D341Med (cell line): ENCODE measurements at places on chromosomes 12 and 14.

DNA sequence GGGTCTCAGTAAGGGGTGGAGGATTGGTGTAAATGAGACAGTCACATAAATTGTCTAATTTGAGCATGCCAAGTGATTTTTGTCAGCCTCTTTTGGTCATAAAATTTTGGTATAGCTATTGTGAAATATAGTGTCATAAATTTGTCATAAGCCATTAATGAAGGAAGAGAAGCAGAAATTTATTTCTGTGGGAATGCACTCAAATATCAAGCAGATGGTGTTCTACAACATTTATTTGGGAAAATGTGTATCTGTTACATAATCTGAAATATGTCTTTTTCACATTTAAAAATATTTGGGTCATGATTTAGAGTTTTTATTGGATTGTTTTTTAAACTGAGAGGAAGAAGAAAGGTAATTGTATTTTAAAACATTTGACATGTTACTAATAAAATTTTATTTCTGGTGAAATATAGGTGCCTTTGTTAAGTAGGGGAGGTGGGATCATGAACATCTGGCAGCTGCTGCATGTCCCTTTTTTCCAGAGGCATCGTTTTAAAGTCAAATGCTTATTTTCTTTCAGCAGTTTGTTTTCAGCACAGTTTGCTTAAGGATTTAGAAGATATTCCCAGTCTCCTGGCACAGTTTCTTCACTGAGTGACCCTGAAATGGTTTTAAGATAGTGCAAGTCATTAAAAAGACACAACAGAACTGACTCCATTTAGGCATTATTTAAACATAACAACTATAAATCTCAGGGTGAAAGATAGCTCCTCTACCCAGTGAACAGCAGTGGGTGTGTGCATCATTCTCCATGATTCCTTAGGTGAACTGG is 371.7 kb downstream of the SNAPC1 start:
- no peak for DNase-seq

GRCh38 chr12:60529261-60529660 is 933.4 kb downstream of the SLC16A7 start:
- DNase-seq = no peak

DNA sequence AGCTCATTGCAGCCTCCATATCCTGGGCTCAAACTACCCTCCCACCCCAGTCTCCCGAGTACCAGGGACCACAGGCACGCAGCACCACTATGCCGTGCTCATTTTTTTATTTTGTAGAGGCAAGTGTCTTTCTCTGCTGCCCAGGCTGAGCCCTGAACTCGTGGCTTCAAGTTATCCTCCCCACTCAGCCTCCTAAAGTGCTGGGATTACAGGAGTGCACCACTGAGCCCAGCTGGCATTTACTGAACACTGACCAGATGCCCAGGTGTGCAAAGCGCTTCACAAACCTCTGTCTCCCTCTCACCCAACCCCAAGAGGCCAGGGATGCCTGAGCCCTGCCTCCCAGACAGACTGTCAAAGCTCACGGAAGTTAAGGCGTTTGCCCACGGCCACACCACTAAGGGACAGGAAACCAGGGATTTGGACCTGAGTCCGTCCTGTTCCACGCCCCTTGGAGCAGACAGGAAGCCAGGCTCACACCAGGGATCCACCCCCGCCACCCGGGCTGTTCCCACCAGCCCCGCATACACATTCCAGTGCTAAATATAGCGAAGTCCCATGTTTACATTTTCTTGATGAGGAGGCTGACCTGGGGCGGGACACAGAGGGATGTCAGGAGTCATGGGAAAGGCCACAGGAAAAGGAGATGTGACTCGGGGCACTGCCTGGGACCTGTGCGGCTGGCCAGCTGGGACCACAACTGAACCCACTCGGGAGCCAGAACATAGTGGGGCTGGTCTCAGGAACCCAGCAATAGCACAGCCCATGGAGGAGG is 51.2 kb downstream of the TESC start:
- DNase-seq = no peak

GRCh38 chr12:132747896-132748295 is 13.7 kb downstream of the ANKLE2 start:
- no peak for DNase-seq

GRCh38 chr12:88970740-88971139 is 381.6 kb downstream of the DUSP6 start:
- DNase-seq = no peak

DNA sequence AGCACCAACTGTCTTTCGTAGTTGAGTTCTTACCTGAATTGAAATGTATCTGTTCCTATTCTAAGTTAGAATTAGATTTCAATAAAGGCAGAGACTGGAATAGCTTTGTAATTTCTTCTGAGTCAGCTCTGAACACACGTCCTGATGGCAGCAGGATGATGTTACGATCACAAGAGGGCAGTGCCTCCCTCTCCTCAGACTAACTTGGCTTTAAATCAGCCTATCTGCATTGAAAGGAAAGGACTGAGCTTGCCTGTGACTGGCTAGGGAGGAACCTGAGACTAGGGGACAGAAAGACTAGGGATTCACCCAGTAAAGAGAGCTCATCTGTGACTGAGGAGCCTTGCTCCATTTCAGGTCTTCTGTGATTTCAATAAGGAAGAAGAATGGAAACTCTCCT is 323.7 kb upstream of the OR4E1 start:
- DNase-seq = no peak

DNA sequence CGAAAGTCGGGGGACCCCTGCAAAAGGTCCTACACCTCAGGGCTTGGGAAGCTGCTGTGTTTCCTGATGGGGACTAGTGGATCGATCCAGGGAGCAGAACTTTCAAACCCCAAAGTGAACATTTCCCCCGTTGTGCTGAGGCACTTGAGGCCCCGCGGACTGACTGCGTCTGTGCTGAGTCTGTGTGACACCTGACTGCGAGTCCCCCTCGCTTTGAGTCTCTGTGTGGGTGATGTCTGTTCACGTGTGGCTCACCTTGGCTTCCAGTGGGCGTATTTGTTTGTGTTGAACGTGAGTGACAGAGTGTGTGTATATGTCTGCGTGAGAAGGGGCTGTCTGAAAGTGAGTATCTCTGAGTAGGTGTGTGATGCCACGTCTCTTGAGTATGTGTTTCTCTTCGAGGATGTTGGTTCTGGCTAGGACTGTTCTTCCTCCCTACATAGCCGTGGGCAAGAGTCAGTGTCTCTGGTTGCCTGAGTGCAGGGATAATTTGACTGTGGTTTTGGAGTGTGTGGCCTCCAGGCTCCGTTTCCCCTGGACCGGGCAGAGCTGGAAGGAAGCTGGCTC is 1.3 kb downstream of the TEAD4 start:
- DNase-seq = peak; percentile 53

- no peak for DNase-seq
Measured at GRCh38 chr14:64612021-64612380, 62.2 kb downstream of the PPP1R36 start.

DNA sequence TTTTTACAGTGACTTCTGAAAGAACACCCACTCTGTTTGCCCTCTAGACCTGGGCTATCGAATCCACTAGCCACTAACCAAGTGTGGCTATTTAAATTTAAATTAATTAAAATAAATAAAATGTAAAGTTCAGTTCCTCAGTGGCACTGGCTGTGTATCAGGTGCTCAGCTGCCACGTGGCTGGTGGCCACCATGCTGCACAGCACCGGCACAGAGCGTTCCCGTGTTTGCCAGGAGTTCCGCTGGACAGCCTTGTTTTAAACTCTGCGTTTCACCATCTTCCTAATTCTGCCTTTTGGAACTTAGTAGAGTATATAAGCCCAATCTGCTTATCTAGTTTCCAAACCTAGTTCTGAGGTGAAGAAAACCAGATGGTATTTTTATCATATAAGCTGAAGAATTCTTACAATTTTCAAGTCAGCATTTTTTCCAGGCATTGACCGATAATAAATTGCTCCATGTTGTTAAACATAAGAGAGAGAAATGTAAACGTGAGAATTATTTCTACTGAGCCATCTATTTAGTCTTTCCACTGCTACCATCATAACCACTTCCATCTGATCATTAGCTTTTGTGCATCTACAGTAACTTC is 339.0 kb downstream of the CACNA1C start:
- DNase-seq = no peak

GRCh38 chr14:38847161-38847560 is 255.9 kb downstream of the SEC23A start:
- DNase-seq = no peak

DNA sequence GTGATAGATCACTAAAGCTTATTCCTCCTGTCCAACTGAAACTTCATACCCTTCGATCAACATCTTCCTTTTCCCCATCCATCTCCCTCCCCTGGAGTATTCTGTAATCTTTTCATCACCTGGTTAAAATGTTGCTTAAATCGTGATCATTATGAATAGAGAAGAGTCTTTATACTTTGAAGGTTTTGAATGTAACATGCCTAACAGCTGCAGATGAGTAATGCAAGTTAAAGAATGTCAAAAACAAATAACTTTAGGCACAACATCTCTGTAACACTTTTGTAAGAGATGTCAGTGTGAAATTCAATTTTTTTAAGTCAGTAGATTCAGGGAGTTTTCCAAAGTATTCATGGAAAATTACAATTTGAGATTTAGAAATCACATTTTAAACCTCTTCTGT is 25.0 kb downstream of the RXYLT1 start:
- no peak for DNase-seq

DNA sequence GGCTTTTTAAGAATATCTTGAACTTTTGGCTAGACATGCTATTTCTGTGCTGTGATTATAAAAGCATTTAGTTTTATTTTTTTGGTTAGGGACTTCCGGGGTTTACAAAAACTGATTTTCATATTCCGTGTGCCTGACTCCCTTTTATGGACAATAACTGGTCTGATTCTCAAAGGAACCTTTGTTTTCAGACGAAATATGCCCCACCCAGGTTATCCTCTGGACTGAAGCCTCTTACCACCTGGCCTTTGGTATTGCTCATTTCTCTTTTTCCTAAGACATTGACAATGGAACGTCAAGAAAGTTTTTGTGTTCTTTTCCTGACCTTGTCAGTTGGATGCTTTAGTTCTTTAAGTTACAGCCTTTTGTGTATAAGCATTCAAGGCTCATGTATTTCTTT is 10.8 kb downstream of the TIGAR start:
- no peak for DNase-seq

- DNase-seq = no peak
Measured at GRCh38 chr12:117080661-117081144, 18.5 kb downstream of the TESC start.

- no peak for DNase-seq
Measured at GRCh38 chr12:124385219-124385969, 90.5 kb downstream of the RFLNA start.

GRCh38 chr12:46390881-46391280 is 18.3 kb upstream of the SLC38A2 start:
- no peak for DNase-seq

DNA sequence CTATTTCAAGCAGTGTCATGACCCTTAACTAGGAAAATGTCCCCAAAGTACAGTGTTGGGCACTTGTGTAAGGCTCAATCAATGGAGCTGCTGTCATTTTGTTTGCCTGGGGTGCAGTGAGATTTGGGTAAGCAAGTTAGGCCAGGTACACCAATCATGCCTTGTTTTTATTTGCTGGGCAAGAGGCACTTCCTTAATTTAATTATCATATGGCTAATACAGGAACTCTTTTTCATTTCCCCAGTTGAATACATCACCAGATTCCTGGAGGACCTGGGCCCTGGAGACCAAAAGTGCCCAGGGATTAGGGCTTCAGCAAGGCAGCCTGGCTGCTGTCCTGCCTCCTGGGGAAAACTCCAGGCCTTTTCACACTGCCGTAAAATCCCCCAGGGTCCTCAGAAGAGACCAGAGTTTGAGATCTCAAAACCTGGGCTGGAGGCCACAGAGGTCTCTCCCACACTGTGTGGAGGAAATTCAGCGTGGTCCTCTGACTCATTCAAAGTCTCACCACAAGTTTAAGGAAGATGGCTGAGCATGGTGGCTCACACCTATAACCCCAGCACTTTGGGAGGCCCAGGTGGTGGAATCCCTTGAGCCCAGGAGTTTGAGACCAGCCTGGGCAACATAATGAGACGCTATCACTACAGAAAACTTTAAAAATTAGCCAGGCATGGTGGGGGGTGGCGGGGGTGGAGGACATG is 28.4 kb upstream of the FOXN3 start:
- no peak for DNase-seq

DNA sequence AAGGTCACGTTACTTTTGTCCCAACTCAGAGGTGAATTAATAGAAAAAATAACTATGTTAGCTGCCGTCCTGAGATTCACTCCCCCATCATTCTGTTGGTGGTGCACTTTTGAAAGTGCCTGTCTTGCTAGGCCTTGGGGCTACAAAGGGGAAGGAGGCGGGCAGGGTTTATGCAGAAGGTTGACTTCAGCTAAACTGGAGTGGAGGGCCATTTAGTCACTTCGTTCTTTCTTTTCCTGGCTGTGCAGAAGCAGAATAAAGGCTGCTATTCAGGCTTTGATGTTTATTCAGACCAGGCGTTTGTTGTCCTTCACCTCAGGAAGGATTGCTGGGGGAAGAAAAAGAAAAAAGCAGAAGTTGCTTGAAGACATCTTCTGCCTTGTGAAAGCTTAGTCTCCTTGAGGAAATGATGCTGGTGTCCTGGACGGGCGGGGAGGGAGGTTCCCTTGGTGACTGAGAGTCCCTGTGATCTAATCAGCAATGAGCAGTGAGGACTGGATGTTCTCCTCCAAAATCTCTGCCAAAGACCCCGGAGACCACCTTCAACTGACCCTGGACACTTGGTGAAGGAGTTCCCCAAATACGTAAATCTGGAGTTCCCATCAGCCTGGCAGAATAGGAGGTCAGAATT is 4.0 kb downstream of the GLT1D1 start:
- no peak for DNase-seq

- no peak for DNase-seq
Measured at GRCh38 chr14:97382616-97383226, 585.5 kb downstream of the VRK1 start.
